Stimulated activated CD8-positive, alpha-beta memory T cell treated with anti-CD3 and anti-CD28 coated beads, Interleukin-7, amount 100 ng/mL, for 1 hour (primary cell): ENCODE measurements at places on chromosomes 11 and 22.

- no peak for DNase-seq
These were observed 116.7 kb downstream of the SGSM3 start for GRCh38 chr22:40486962-40487602.

GRCh38 chr22:44381761-44382115, 69.0 kb upstream of the SHISAL1 start:
- no peak for DNase-seq

DNA sequence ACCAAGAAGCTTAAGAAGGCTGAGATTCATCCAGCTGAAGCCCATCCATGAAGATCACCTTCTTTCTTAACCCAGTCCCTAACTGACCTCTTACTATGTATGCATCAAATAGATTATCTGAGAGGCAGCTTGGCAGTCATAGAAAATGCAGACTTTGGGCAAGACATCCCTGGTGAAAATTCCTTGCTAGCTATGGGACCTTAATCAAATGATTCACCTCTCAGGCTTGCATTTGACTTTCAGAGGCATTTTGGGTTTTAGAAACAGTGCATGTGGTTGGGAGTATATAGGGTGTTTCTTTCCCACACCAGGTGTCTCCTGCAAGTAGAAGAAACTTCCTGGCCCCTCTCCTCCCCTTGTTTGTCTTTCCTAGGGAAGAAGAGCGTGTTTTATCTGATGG, 188.5 kb upstream of the ISX start:
- no peak for DNase-seq

GRCh38 chr11:125056931-125057692, 6.0 kb upstream of the SLC37A2 start:
- no peak for DNase-seq

DNA sequence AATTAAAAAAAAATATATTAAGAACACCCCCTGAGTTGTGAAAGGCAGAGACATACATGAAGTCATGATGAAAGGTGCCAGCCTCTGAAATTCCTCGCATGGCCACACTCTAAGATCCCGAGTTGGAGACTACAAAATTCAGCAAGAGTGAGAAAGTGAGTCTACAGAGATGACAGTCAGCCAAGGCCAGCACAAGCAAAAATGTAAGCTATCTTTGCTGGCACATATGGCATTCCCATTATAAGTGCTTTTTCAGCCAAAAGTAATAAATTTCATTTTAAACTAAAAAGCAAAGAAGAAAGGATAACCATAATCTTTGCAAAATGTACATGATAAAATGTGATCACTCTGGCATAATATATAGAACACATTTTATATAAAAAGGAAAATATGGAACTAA, 40.6 kb downstream of the FANCF start:
- no peak for DNase-seq

DNA sequence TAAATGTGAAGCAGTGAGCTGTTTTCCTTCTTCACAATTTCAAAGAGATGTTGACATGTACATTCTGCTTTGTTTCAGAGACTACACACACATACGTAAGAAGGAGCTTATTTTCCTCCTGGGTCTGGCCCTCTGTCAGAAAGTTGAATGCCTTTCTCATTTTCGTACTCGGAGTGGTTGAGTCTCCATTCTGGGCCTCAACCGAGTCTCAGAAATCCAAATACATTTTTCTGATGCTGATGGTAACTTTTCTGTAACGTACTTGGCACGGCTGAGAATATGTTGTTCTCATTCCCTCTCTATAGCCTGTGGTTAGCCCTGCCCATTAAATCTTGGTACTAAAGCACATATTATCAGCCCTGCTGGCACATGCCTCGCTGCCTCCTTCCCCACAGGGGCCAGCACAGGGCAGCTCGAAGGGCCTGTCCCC, 25.3 kb downstream of the PARVA start:
- DNase-seq: no peak

DNA sequence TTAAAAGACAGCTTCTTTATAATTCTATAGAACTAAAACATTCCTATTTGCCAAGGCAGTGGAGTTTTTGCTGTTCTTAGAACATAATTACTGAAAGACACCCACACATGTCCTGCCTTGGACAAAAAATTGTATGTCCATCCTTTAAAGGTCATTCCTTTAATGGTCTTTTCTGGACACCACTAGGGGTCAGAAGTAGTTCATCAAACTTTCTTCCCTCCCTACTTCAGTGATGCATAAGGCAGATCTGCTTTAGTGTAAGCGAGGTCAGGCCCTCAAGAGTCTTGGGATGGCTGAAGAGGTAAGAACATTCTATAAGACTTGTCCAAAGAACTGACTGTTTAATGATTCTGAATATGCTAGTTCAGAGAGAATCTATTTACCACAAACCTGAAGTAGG, 4.3 kb upstream of the OR51V1 start:
- no peak for DNase-seq

DNA sequence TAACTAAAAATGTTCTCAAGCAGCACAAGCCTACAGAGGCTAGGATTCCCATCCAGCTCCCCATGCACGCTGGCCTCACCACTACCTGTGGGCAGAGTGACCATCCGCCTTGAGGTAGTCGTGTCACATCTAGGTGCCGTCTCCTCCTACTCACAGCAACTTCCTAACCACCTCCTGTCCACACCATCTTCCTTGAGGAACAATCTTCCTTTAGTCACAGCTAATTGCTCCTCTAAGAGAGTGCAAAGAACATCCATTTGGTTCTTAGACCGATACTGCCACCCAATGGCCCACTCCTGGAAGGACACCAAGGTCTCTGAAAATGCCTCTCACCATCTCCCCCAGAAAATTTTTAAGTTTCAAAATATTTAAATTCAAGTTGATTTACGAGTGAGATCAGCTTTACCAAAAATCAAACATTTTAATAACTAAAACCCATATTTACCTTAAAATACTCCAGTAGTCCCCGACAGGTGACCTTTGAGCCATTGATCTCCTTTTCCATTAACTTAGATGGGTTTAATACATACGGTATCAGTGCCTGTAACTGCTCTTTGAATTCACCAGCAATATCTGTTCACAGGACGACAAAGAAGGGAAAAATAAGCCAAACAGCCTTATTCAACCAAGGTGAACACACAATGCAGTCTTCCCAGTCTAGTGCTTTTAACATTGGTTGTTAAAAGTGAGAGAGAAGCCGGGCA, 21.7 kb upstream of the PLAAT3 start:
- DNase-seq: peak; percentile 56

GRCh38 chr11:107561688-107562087, 3.8 kb downstream of the ALKBH8 start:
- no peak for DNase-seq

GRCh38 chr11:26983645-26984044, 10.3 kb upstream of the FIBIN start:
- DNase-seq: no peak

DNA sequence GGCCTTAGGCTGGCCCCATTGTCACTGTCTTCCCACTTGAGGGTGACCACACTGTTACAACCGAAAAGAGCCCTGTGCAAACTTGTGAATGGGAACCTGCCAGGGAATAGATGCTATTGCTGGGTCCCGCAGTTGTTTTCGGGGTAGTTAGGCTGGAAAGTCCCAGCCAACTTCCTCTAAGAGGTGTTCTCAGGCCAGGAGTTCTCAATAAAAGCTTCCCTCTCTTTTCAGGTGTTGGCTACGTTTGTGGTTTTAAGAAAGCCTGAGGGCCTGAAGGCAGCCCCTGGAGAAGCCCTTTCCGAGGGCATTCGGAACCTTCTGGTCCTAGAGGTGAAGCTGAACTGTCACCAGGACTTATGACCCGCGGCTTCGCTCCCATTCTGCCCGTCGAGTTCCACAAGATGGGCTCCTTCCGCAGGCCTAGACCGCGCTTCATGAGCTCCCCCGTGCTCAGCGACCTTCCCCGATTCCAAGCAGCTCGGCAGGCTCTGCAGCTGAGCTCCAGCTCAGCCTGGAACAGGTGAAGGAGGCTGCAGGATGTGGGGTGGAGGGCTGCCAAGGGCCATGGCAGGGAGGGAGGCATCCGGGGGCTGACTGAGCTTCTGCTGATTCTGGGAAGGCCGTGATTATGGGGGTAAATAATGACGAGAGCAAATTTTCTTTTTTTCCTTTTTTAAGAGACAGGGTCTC, 104.8 kb downstream of the PRR5L start:
- DNase-seq: no peak

DNA sequence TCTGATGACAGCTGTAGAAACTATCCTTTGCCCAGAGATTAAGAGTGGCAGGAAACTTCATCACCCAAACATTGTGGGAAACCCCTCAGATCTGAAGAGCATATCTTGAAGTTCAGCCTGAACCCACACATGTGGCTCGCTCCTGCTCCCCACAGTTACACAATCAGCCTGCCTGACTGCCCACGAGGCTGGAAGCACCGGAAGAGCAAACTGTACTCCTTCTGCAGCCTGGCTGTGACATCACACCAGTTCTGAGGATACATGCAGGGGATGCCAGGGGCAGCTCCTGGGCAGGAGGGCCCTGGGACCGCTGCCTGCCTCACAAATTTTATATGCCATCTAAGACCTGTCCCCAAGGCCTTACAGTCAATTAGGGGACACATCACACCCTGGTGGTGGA, 444.4 kb downstream of the BUD13 start:
- no peak for DNase-seq

- DNase-seq: no peak
These were observed 623.8 kb upstream of the KIRREL3 start for GRCh38 chr11:127624306-127624856.

- no peak for DNase-seq
These were observed 466 bp downstream of the FAM168A start for GRCh38 chr11:73597336-73597955.

GRCh38 chr11:61061081-61061826, 41.0 kb upstream of the CD5 start:
- no peak for DNase-seq

GRCh38 chr11:64020976-64021756, 14.6 kb upstream of the FLRT1 start:
- DNase-seq: no peak

DNA sequence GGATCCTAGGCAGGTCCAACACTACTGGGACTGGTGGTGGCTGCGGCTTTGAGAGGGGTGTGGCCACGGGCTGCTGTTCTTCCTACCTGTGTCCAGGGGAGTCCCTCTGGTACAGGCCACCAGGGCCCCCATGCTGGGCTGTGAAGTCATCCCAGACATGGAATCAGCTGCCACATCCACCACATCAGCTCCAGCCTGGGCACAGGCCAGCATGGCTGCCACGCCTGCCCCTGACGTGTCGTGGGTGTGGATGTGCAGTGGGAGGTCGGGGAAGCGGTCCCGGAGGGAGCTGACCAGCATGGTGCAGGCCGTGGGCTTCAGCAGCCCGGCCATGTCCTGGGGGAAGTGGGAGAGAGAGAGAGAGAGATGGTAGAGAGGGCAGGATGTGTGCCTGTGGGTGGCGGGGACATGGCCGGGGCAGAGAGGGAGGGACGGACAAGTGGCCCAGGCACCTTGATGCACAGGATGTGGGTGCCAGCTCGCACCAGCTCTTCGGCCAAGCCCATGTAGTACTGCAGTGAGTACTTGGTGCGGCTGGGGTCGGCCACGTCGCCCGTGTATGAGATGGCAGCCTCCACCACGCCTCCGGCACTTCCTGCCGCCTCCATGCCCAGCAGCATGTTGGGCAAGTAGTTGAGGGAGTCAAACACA, 6.2 kb upstream of the LRFN4 start:
- DNase-seq: no peak

DNA sequence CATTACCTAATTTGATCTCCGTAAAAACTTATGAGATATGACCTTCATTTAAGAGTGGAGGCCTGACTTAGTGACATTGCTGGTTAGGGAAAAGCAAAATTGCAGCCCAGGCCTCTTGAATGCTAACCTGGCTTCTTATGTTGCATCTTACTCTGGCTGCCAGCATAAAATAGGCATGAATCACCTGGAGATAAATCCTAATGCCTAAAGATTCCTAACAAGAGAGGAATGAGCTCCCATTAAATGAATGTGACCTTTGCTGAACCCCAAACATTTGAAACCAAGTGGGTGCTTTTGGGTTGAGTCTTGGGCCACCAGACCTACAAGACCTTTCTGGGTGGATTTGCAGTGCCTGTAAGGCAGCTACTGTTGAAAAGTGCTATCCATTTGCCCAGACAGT, 1145.6 kb upstream of the TENM4 start:
- no peak for DNase-seq

- DNase-seq: no peak
These were observed 33.8 kb downstream of the RAB30 start for GRCh38 chr11:83037877-83038276.

DNA sequence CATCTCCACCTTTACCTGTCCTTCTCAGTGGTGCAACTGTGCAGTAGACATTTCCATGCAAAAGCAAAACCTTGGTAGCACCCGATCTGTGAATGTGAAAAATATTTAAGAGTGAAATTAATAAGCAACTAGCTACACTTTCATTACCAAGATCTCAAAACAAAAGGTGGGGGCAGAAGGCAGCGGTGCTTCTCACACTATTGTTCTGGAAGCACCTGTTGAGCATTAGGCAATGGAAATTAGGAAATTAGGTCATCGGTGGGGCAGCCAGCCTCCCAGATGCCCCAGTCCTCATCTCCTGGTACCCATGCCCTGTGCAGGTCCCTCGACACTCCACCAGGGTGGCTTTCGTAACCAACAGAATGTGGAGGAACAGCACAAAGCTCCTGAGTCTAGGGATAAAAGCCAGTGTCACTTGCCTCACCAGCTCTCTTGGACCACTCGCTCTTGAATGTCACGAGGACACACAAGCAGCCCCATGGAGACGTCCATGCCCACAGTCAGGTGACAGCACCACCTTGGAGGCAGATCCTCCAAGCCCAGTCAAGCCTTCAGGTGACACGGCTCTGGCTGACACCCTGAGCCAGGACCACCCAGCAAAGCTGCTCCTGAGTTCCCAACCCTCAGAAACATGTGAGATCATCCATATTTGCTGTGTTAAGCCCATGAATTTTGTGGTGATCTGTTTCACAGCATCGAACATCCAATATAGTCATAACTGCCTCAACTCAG, 3.3 kb downstream of the LTO1 start:
- DNase-seq: no peak

DNA sequence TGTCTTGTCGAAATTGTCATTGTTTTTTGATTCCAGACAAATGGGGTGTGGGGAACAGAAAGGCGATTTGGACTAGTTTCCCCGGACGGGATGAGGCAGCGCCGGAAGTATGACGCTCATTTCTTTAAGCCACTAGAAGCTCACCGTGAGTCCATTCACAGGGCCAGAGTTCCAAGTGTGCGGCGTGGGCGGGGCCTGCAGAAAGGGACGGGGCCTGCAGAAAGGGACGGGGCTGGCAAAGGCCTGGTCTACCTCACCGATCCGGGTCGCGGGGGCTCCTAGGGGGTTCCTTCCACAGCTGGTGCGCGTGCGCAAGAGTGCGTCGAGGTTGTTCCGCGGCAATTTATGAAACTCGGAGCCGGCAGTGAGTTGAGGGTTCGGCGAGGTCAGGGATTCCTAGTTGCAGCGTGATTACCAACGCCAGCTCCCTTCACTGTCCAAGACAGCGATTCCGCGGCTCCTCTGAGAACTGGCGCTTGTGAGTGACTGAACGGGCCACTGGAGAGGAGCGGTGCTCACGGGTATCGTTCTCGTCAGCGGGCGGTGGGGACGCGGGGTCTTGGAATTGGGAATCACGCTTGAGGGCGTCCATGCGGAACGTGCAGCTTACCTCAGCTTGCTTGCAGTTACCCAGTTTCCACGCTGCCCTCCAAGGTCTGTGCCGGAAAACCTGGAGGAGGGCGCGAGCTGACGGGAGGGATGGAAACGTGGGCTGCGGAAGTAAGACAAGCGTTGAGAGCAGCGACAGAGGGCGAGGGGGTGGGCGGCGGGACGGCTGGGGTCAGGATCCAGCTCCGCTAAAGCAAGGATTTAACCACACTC, at the start of gene ZNF215:
Gene ZNF215, plus strand, starts transcription at position 219 of the 822 bp plus-strand sequence. CDS start 5,847 bp downstream, outside the sequence.
- no peak for DNase-seq
